Stomach (tissue), 19 donors: ENCODE measurements at places on chromosomes 16 and 17. TPM values are rescaled to one million over a fixed set of nuclear protein-coding genes. Genes with fewer than 3 reads are reported as not detected.

KREMEN2 gene
- 1.1 TPM for polyA plus RNA-seq

QPRT gene
- polyA plus RNA-seq, result 7.3 TPM

ITPRIPL2 gene
- 7.6 TPM for polyA plus RNA-seq

ENDOV gene
- polyA plus RNA-seq, result 17.4 TPM

HSF4 gene
- 27.9 TPM for polyA plus RNA-seq

DYNLL2 gene
- 18.5 TPM for polyA plus RNA-seq

CRYM gene
- 4.0 TPM for polyA plus RNA-seq

CCL7 gene
- not detected for polyA plus RNA-seq

ADAD2 gene
- polyA plus RNA-seq, result 4.2 TPM

ABCC3 gene
- 46.4 TPM for polyA plus RNA-seq

NR1D1 gene
- polyA plus RNA-seq, result 5.5 TPM

TP53TG3C gene
- polyA plus RNA-seq, result not detected

CD300H gene
- not detected for polyA plus RNA-seq

OR2C1 gene
- not detected for polyA plus RNA-seq

HNF1B gene
- polyA plus RNA-seq, result 6.7 TPM

HID1 gene
- polyA plus RNA-seq, result 69.5 TPM

UMOD gene
- 0.53 TPM for polyA plus RNA-seq
